ENCODE measurements at places on chromosomes 7 and 10.

DNA sequence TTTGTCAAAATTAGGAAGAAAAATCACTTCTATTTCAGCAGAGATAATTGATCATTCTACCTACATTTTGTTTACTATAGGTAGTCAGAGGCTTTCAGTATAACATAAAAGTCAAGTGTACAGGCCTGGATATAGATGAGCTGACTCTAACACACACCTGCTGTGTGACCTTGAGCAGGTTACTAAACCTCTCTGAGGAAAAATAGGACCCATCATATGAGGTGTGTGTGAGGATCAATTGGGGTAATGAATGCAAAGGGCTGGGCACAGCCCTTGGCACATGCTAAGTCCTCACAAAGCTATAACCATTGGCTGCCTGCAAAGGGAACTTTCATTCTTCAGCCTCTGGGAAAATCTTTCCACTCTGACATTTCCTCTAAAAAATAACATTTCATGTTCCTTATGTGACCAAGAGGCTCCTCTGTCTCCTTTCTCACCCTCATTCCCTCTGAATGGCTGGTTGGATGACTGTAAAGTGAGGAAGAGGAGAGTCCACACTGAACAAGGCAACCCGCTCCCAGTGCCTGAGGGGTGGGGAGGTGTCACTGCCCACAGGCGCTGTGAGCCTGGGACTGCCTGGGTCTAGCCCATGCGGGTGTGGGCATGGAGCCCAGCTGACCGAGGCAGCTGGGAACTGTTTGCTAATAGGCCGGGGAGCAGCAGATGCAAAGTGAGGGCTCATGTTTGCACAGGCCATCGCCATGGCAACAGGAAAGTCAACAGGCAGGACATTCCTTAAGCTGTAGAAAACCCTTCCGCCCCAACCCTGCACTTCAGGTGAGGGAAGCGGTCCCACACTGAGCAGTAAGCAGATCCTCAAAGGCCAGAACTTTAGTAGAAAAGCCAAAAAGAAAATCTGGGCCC lies 36.8 kb downstream of the MYOF start:
- DNase-seq = no peak

GRCh38 chr7:22287412-22287811 lies 69.5 kb downstream of the RAPGEF5 start:
- DNase-seq = no peak

- no peak for DNase-seq
Observed at GRCh38 chr7:25913598-25914224, 238.3 kb upstream of the NFE2L3 start.

GRCh38 chr10:96457341-96457740 lies 56.4 kb downstream of the TLL2 start:
- no peak for DNase-seq

DNA sequence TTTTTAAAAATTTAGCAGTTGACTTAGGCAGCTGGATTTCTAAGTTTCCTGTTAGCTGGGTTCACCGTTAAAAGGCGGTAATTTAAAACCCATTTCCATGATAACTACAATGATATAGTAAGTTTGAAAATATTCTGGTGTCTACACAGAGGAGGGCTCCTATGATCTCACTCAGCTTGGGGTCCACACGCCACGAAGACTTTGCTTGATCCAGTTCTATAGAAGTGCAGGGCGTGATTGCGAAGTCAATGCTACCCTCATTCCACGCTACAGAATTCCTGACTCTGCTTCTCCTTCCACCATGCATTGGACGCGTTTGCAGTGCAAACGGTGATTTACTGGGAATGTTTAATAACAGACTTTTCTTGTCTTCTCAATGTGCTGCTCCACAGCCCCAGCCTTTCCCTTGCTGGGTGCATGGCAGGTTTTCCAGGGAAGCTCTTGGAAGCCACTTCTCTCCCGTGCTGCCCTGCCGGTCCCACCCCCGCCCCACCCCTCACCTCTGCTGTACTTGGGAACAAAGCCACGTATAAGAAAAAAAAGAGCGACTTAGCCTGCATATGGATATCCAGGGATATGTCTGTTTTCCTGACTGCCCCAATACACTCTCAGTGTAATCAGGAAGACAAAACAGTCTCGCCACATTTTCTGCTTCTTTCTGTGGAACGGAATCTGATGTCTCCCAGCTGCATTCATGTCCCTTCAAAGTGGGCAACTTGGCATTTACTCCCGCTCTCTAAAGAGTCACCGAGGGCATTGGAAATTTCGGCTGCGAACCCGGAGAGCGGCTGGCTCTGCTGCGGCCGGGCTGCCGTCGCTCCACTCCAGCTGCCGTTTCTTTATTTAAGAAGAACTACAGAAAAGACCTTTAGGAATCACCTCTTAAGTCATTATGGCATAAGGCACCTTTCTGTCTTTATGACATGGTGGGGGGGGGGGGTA lies 434.4 kb upstream of the MGMT start:
- no peak for DNase-seq

DNA sequence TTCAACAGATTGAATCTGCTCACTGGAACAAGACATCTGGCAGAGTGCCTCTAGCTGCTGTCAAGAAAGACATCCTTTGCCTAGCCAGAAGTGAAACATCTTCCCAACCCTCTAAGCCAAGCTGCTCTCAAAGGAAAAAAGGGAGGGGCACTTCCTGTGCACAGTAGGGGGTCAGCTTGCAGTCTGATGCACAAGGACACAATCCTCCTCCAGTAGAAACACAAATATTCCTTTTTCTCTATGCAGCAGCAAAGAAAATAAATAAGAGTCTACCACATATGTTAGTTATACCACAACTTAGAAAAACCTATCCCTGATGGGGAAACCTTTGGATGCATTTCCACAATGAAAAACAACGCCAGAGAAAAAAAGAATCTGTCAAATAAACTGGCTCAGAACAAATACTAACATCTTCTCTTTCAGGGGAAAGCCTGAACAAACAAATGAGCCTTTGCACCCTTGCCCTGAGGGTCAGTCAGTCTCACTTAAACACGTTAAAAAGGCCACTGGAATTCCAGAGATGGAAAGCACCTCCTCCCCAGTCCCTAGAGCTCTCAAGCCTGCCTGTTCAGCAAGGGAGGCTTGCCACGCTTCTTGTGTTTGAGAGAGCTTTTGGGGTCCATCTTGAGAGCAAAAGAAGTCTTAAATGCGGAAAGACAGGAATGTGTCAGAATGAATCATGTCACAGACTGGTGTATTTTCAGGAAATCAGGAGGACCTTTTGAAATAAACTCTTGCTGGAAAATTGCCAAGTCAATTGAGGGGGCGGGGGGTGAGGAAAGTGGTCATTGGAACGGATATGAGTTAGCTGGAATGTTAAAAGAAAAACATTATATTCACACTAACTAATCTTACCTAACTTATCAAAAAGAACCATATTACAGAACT lies 7.5 kb downstream of the LAMB1 start:
- no peak for DNase-seq

DNA sequence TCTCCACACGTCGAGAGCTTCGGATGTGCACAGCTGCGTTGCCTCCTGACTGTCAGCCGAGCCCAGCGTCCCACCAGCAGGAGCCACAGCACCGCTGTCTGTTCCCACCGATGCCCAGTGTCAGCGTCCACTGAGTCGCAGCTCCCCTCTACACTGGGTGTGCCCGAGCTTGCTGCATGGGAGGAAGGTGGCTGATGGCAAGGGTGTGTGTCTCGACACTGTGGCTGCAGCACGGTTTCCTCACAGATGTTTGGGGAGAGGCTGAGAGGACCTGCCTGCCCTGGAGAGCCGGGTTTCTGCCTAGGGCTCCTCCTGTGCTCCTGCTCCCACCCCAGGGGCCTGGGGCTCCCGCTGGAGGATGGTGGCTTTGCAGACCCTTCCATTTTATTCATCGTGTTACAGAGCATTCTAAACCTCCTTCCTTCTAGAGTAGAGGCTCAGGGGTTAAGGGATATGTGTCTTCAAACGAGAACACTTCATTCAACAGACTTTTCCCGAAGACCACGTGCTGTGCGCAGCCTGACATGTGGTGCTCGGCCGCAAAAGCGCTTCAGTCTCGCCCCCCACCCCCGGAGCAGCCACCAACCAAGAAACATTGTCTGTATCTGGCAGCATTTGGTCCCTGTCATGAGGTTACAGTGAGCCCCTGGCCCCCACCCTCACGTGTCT lies 384.8 kb downstream of the DNAJB6 start:
- no peak for DNase-seq

DNA sequence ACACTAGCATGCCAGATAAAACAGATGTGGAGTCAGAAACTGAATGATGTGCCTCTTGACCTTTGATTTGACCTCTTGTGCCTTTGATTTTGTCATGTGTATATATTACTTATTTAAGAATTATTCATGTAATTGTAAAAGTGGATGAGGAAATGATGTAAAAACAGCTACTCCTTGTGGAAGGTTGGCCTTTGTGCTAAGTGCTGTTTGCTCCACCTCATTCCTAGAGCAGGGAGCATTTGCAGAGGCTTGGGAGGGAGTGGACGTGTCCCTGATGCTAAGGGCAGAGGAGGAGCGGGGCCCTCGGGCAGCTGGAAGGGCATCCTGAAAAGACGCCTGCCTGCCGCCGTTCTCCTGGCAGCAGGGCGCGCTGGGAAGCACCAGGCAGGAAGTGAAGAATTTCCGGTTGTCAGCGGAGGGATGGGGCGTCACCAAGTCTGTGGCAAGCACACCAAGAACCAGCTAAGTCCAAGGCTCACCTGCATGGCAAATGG lies 197.6 kb upstream of the ZNF32 start:
- DNase-seq = no peak

DNA sequence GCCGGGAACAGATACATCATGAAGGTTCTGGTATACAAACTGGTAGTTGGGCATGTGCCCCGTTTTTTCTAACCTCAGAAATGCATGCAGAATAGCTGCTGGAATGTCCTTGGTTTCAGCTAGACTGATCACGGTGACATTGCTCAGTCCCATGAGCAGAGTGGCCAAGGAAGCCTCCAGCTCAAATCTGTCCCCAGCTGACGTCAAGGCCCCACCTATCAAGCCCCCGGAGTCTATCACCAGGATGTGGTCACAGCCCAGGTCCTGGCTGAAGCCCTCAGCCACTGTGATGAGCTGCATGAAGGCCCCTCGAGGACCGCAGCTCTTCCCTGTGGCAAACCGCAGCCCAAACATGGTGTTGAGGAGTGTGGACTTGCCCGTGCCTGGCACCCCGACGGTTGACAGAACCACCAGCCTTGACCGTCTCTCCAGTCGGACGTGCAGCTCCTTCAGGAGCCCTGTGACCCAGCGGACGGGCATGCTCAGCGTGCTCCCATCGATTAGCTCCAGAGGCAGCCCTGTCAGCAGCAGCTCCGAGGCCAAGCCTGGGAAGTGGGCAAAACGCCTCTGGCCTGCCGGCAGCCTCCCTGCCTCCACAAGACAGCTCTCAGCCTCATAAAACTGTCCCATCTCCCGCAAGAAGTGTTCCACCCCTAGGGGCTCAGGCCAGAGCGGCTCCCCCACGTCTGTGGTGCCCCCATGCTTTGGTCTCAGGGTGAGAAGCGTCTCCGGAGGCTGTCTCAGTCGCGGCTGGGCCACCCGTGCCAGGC lies 7.8 kb upstream of the MRPS24 start:
- no peak for DNase-seq

- DNase-seq = no peak
Observed at GRCh38 chr10:63466144-63466935, 563 bp upstream of the JMJD1C start.

- no peak for DNase-seq
Observed at GRCh38 chr10:29028486-29028885, 260.4 kb upstream of the LYZL1 start.

- no peak for DNase-seq
Observed at GRCh38 chr7:1729773-1730172, 59.7 kb downstream of the ELFN1 start.

- DNase-seq = no peak
Observed at GRCh38 chr7:108947526-108947925, 377.9 kb downstream of the DNAJB9 start.

GRCh38 chr7:129466796-129467195 lies 32.6 kb downstream of the STRIP2 start:
- no peak for DNase-seq

DNA sequence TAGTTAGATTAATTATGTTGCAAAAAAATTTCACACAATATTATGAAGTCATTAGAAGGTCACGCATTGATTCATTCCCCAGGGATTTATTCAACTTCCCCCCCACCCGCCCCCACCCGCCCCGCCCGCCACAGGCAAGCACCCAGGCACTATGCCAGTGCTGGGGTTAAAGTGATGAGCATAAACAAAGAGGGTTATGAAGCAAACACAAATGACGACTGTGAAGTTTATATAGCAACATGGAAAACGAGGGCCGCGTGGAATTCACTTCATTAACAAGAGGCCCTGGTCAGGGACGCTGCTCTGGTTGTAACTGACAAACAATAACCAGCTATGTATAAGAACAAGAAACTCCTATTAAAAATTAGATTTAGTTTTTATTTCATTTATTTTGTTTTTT lies 656.5 kb upstream of the COBL start:
- no peak for DNase-seq

DNA sequence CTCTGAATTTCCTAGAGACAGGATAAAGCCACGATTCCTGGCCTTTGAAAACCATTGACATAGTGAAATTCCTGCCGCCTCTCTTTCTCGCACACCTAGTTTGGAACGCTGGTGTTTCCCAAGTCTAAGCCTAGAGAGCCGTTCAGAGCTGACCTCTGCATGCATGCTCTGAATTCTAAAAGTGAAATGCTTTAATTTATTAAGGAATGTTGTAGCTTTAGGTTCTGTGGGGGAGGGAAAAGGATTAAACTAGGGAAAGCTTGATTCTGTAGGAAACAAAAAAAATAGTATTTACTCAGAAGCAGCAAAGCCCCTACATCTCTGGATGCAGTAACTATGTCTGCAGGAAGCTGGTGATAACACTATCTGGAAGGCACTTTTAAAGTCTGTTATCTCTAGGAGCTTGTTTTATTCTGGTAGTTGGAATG lies 27.3 kb downstream of the PFKP start:
- DNase-seq = no peak

- no peak for DNase-seq
Observed at GRCh38 chr10:123997013-123997412, 96.4 kb downstream of the CHST15 start.

GRCh38 chr7:39623732-39624441 lies 515 bp downstream of the RALA start:
- DNase-seq = peak; percentile 51

DNA sequence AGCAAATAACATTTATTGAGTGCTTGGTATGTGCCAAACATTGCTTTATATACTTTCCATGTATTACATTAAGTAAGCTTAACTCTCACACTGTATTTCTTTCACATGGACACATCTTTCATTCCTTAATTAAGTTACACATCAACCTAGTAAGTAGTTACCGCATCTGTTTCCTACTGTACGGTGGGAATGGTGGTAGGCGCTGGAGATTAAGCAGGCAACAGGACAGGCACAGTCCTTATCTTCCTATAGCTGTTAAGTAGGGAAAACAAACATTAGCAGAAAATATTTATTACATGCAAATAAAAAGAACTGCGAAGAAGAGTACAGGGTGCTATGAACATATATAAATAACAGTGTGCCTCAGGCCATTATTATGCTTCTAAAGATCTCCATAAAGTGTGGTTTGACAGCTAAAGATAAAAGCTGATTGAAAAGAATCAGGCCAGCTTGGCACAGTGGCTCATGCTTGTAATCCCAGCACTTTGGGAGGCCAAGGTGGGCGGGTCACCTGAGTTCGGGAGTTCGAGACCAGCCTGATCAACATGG lies 105.0 kb downstream of the SUGCT start:
- no peak for DNase-seq

GRCh38 chr10:10138685-10139084 lies 879.0 kb upstream of the CELF2 start:
- no peak for DNase-seq

Data from NCI-H1930 (cell line).